Stimulated activated CD4-positive, alpha-beta T cell treated with anti-CD3 and anti-CD28 coated beads, Interleukin-1b, Interleukin-23, amount 100 ng/mL, for 24 hours (primary cell): ENCODE measurements at places on chromosomes 3 and 15.
A peak's percentile ranks its signal among the peaks of the same experiment; 100 is the strongest.

- DNase-seq, result no peak
These were observed 343.4 kb upstream of the ARPP21 start for GRCh38 chr3:35295906-35296305.

- DNase-seq, result no peak
These were observed 9.5 kb downstream of the CA12 start for GRCh38 chr15:63372018-63372705.

DNA sequence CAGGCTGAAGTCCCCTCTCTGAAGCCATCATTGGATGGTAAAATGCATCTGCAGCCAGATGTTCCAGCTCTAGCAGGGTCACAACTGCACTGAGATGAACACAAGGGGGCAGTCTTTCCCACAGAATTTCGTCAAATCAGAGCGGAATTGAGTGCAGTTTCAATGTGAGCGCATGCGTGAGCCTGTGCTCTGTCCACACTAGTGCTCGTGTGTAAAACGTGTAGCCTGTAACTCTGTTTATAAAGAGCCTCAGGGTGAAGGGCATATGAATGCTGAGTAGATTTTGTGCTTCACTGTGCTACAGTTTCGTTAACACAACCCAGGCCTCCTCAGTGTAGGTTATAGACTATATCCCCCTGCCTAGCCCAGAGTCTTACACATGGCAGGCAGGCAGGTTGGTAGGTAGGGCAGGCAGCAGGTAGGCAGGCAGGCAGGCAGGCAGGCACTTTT is 92.7 kb upstream of the GOLGA6L4 start:
- peak; percentile 65 for DNase-seq

DNA sequence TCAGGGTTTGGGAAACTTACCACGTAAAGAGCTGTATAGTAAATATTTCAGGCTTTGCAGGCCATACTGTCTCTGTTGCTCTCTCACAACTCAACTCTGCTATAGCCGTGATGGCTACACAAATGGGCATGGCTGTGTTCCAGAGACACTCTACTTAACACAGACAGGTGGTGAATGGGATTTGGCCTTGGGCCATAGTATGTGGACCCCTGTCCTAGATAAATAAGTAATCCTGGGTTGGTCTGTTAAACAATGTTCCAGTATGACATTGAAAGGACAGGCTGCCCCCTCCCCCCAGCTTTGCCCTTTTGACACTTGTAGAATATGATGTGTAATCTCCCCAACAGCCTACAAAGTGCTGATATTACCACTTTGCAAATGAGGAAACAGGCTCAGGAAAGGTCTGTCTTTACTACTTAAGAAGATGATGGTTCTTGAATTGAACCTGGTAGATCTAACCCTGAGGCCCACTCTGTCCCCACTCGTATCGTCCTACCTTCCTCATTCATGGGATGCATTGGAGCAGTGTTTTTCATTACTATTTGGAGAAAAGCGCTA is 38.4 kb downstream of the SLCO3A1 start:
- DNase-seq, result no peak

- DNase-seq, result no peak
These were observed 26.8 kb downstream of the TARS3 start for GRCh38 chr15:101697488-101697887.

DNA sequence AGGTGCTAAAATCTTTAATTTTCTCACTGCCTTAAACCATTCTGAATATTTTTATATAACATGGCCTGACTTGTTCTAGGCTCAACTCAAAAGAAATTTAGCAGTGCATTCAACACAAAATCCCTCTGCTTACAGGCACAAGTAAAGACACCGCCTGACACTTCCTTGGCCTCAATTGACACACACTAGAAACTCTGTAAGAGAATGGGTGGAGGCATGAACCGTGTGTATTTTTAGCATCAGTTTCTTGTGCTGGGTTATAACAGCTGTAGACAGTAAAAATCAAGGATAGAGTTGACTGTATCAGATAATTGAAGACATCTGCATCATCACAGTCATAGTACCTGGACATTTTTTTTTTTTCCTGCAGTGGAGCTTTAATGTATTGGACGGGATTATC is 54.3 kb downstream of the SLC9A9 start:
- no peak for DNase-seq

GRCh38 chr15:39631357-39631756 is 50.5 kb downstream of the THBS1 start:
- no peak for DNase-seq

DNA sequence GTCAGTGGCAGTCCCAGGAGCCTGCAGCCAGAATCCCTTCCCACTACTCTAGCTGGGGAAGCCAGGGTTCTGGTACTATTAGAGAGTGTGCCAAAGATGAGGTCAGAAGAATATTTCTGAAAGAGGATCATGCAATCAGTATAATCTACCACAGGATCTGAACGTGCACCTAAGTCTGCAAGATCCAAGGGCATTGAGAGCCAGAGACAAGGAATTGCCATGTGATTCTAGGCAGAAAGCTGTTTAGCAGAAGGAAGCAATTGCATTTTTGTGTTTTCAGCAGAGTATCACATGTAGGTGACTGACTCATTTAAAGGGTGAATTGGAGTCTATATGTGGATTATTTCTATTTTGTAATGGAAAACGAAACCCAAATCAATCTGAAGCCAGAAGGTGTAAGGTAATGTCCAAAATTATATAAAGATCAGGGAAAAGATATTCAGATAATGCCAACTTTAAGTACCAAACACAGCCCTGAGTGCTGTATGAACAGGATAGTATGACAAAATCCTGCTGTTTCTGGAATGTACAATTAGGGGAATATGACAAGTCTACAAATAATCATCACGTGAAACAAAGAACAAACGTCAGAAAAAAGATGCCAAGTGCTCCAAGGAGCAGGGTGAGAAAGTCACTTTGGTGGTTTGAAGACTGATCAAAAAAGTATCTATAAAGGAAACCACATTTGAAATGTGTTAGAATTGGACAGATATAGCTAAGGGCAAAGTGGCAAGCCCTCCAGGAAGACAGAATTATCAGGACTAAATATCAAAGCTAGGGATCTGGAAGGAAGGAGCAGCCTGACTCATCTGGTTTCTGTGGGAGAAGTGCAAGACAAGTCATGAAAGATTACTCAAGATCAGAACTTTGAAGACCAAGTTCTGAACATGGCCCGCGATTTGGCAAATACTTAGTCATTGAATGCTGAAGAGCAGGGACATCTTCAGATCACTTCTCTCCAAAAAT is 1036.6 kb downstream of the NTRK3 start:
- DNase-seq, result no peak

DNA sequence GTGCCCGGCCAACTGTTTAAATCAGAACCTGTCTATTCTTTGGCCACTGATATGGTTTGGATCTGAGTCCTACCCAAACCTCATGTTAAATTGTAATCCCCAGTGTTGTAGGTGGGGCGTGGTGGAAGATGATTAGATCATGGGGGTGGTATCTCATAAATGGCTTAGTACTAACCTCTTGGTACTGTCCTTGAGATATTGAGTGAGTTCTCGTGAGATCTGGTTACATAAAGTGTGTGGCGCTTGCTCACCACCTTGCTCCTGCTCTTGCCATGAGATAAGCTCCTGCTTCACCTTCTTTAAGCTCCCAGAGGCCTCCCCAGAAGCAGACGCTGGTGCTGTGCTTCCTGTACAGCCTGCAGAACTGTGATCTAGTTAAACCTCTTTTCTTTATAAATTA is 42.4 kb downstream of the REC114 start:
- DNase-seq, result no peak

DNA sequence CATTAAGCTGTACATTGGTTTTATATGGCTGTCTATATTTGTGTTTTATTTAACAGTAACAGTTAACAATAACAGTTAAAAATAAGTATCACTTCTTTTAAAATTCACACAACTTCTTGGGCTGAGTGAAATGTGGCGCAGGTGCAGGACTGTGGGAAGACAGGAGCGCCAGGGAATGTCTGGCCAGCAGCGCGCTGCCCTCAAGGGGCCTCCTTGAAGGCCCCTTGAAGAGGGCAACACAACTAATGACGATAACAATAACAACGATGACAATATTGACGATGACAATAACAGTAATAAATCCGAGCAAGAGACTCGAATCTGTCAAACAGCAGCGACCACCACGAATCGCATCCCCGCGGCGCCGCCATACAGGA is 411 bp upstream of the PPP2R3A start:
- no peak for DNase-seq
